Muscle of leg (tissue), 16 donors: ENCODE measurements at places on chromosomes 3 and 15. TPM values are rescaled to one million over a fixed set of nuclear protein-coding genes. Genes with fewer than 3 reads are reported as not detected.

- DNase-seq = no peak
Observed at GRCh38 chr3:124856677-124857076, 30.5 kb downstream of the ITGB5 start.

DNA sequence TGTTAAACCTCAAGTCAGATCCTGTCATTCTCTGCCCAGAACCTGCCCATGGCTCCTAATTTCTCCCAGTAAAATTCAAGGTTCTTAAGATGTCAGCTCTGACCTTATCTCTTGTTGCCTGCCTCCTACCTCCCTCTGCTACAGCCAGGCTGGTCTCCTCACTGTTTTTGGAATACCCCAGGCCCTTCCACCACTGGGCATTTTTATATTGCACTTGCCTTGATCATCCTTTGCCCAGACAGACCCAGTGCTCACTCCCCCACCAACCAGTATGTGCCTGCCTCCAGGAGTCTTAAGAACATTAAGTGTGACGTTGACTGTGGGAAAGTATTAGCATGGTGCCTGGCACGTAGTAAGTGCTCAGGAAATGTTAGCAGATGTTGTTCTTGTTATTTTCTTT is 3.1 kb downstream of the MITF start:
- no peak for DNase-seq

GRCh38 chr15:84987949-84988624 is 6.4 kb downstream of the PDE8A start:
- no peak for DNase-seq

GRCh38 chr3:5430701-5431100 is 243.2 kb downstream of the EDEM1 start:
- DNase-seq = no peak

GRCh38 chr3:11290743-11291680 is 18.8 kb downstream of the ATG7 start:
- no peak for DNase-seq

The EIF2B5 gene
- 40.8 TPM for polyA plus RNA-seq
